Stimulated activated CD4-positive, alpha-beta T cell treated with anti-CD3 and anti-CD28 coated beads, Interleukin-15, amount 100 ng/mL, for 24 hours (primary cell): ENCODE measurements at places on chromosomes 7 and 10.

DNA sequence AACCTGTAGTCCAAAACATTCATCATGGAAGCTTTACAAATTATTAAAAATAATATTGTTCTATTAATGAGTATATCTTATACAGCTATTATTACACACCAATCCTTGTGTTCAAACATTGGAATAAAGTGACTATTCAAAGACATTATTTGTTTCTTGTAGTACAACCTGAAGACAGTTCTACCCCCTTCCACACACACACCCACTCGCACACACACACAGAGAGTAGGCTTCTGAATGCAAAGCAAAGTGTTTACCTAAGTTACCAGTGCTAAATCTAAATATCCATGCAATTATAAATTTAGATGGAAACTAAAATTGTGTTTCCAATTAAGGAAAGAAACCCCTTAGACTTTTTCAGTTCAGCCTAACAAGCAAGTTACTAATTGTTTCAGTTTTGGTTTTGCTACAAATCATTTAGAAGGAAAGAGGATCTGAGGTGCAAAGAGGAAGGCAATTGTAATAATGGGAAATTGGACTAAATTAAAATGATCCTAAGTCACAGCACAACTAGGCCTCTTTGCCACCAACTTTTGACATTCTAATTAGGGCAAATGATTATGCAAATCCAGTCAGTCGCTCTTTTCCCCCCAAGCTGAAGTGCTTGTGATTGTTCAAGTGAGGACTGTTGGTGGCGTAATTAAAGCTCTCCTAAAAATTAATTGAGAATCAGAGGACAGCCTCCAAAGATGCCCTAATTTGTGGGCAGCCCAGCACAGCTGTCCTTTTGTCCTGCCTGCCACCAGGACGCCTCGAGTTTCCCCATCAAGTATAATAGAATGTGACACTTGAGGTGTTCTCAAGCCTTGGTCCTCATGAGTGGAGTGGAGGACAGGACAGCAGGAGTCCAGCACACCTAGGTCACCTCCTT lies 19.9 kb upstream of the ATOH7 start:
- DNase-seq, result no peak

DNA sequence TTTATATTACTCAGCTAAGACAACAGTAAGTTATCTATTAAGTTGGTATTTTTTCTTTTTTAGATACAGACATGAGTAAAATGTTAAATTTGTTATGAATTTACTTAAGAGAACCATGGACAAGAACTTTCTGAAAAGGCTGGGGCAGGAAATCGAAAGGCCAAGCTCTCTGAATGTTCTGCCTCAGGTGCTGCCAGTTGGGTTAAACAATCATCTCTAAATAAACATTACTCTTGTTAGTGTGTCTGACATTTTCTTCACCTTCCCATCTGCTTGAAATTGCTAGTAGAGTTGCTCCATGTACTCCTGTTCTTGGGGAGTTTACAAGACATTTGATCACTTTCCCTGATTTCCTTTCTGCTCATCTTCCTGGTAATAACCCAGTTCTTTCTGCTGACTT lies 87.5 kb downstream of the ANKRD7 start:
- no peak for DNase-seq

DNA sequence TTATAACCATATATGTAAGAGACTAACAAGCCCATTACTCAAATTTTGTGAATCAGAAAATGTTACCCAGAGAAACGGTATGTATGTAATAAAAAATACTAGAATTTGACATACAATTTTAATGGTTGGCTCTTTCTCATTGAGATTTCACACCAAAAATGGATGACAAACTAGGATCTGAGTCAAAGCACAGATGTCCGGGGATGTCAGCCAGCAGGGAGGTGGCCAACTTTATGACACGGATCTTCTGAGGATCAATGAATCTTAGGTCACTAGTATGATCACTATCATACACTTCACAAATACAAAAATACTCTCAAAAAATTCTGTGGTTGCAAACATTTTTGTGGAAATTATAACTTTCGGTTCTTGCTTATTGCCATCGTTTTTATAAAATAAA lies 173.5 kb upstream of the NFE2L3 start:
- no peak for DNase-seq

DNA sequence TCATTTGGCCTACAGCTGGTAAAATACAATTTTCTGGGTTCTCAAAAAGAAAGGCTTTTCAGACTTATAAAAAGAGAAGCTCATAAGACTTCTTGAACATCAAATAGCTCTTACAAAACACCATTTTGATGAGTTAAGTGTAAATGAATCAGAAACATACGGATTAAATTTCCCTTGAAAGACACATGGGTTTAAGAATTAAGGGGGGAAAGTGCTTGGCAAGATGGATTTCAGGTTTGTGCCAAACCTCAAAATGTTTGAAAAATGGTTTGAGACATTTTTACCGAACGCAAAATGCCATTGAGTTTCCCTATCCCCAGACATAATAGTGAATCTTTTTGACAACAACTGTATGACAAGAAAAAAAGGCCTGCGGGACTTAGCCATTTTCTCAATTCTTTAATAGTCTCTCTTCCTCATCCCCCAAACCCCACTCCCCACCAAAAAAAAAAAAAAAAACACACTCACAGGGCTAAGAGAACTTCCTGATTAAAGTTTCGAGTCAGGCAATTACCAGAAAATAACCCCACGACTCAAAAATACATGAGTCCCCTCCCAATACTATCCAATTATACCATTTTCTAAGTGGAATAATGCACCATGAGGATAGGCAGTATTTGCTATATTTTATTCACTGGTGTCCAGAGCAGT lies 260.1 kb downstream of the TRIL start:
- no peak for DNase-seq

- no peak for DNase-seq
Measured at GRCh38 chr10:107264742-107265141, 100.2 kb upstream of the SORCS1 start.

- no peak for DNase-seq
Measured at GRCh38 chr7:24777806-24778205, 20.5 kb upstream of the GSDME start.

DNA sequence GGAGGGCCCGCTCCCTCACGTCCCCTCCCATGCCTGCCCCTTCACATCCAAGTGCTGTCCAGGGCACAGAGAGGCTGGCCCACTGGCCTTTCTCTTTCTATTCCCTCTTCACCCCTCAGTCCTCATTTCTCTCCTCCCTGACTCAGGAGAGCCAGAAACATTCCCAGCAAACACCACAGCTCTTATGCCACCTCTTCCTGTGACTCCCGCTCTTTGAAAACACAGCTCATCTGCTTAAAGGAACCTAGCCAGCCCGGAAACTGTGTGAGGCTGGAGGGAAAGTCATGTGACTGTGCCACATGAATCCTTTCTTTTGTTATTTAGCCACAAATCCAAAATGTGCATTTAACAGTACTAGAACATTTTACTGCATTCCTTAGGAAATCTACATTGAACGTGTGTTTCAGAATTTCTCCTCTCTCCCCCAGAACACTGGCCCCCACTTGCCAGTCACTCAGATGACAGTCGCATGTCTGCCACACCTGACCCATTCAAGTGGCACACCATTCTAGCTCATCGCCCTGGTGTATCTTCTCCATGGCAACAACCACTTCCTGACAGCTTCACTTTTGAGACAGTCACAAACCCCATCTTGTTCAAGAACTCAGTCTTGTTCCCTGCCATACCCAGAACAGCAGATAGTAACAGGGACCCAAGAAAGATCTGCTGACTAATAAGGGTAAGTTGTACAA lies 42.8 kb downstream of the GRB10 start:
- peak; percentile 53 for DNase-seq

GRCh38 chr10:67603701-67604100 lies 92.3 kb downstream of the CTNNA3 start:
- DNase-seq, result no peak

- peak; percentile 30 for DNase-seq
Measured at GRCh38 chr10:13180788-13181187, 19.4 kb downstream of the MCM10 start.

GRCh38 chr7:43362652-43363034 lies 220.3 kb upstream of the STK17A start:
- DNase-seq, result no peak

- no peak for DNase-seq
Measured at GRCh38 chr7:31494421-31494820, 19.5 kb upstream of the ITPRID1 start.

DNA sequence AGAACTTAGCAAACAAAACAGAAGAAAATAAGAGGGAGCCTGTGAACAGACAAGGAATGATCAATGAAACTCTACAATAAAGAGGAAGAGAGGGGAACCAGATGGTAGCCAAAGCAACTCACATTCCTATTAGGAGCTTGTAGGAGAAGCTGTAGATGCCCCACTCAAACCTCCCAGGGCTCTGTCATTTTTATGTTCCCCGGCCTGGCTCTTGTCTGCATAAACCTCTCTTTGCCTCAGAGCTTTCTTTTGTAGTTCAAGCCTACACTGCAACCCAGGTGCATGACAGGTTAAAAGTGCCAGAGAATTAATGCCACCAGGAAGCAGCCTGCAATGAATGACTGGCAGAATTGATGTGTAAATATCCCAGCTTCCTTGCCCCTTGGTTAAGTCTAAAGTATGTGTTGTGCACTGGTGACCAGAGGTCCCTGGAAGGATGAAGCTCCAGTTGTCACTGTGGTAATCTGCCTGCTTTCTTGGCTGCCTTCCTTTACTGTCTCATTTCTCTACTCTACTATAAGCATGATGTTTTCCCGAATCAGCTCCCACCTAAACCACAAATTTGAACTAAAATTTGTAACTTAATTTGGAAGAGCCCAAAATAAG lies 40.4 kb downstream of the HDAC9 start:
- DNase-seq, result no peak

DNA sequence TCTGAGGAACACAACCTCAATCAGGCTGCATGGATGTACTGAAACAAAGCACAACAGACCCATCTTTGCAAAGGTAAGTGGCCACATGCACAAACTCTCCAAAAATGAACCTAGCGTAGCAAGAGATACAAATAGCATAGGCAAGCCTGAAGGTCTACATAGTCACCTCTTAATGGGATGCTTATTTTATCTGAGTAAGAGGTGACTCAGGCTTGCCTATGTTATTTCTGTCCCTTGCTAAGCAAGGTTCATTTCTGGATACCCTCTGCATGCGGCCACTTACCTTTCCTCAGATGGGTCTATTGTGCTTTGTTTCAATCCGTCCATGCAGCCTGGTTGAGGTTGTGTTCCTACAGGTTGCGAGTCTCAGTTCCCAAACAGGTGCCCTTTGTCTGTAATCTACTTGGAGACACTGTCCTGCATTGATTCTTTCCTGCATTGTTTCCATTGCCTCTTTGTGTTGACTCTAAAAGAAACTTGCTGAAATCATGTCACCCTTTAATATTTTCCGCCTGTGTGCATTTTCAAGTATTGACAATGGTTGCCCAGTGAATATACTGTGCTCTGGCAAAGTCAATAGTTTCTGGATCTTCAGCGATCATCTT lies 291.8 kb upstream of the LYZL1 start:
- no peak for DNase-seq

DNA sequence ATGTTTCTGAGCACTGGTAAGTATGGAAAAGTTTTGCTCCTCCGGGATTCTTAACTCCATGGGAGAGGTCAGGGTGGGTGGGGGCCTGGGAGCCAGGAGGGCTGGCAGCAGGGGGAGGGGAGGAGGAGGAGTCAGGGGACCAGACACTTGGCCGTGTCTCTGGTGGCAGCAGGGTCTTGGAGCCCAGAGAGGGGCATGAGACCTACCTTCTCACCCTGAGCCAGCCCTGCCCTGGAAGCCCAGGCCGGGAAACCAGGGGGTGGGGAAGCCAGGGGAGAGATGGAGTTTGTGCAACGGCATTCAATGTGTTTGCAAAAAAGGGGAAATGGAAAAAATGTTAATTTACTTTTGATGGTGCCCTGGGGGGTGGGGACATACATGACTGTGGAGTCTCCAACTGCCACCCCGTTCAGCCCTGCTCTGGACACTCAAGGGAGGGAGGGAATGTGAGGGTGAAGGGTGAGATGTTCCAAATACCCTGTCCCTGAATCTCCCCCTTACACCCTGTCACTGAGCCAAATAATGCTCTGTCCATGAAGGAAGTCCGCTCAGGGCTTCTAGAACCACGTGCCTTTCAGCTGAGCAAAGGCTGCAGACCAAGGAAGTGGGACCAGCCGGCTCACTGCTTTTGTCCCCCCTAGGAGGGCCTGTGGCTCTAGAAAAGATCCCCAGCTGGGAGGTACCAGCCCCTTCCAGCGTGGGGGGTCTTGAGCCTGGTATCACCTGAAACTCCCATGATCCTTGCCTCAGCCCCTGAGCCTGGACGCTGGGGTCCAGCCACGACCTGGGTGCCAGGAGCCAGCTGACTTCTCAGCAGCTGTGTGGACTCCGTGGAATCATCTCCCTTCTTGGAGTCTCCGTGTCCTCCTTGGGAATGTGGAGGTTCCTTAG lies 48.3 kb downstream of the TMEM270 start:
- DNase-seq, result no peak

DNA sequence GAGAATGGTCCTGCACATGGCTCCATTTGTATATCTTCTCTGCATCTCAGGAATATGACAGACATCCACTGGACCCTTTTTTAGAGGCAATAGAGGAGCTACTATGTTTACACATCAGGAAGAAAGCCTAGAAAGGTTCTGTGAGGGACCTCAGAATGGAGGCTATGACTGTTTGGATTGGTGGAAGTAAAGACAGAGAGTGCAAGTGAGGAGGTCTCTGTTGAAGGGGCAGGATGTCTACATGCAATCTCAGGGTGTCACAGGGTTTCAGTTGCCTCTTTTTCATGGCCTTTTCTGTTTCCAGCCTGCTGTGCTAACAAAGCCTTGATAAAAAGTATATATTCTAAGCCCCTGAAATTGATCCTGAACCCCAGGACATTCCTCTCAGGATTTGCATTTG lies 9.7 kb upstream of the GIMAP6 start:
- DNase-seq, result no peak

- DNase-seq, result no peak
Measured at GRCh38 chr10:558364-558763, 131.1 kb downstream of the DIP2C start.

DNA sequence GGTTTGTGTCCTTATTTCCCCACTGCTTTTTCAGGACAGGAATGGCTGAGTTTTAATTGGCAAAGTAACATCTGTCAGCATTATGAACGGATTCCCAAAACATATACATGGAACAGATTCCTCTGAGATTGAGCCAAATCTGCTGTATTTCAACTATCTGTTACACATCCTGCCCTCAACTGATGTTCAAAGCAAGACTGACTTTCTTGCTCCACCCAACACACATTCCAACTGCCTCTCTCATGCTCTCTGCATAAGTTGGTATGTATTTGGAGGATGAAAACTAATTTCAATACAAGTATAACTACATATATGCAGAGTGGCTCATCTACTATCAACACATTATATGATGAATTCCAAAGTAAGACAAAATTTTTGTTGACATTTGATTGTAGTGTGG lies 342.2 kb downstream of the GATA3 start:
- no peak for DNase-seq

DNA sequence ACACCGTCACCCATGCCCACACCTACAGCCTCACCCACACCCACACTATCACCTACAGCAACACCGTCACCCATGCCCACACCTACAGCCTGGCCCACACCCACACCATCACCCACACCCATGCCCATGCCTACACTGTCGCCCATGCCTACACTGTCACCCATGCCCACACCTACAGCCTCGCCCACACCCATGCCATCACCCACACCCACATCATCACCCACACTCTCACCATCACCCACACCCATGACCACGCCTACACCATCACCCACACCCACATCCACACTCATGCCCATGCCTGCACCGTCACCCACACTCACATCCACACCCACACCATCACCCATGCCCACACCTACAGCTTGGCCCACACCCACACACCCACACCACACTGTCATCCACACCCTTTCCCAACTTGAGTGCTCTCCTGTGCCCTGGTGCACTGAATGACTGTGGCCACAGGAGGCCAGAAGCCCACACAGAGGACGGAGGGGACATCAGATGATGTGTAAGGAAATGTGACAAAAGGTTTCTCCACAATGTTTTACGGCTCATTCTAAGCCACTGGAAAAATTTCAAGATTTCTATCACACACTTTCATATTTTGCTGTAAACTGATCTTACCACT lies 153.3 kb downstream of the WDR37 start:
- no peak for DNase-seq
